ENCODE measurements at places on chromosomes 5 and 9.

- no peak for DNase-seq
Measured at GRCh38 chr5:54794135-54794975, 191.0 kb downstream of the ESM1 start.

- no peak for DNase-seq
Measured at GRCh38 chr5:161387121-161387520, 159.4 kb downstream of the GABRB2 start.

DNA sequence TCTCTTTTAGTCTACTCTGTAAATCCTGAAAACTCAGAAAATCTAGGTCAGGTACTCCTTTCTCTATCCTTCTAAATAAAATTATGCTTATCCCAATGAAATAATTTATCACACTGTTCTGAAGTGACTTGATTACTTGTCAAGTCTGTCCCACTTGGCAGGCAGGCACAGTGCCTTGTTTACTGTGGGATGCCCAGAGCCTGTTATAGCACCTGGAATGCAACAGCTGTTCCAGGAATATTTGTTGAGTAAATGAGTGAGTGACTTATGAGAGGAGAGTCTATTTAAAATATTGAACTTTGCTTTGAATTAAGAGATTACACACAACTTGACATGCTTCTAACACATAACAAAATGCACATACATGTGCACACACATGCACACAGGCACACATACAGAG, 130.0 kb downstream of the MPDZ start:
- DNase-seq: no peak

- DNase-seq: no peak
Measured at GRCh38 chr5:124231802-124232201, 514.6 kb downstream of the ZNF608 start.

- DNase-seq: no peak
Measured at GRCh38 chr9:98877311-98877710, 66.4 kb upstream of the COL15A1 start.

GRCh38 chr5:134527961-134528424, 2.5 kb downstream of the JADE2 start:
- DNase-seq: no peak

DNA sequence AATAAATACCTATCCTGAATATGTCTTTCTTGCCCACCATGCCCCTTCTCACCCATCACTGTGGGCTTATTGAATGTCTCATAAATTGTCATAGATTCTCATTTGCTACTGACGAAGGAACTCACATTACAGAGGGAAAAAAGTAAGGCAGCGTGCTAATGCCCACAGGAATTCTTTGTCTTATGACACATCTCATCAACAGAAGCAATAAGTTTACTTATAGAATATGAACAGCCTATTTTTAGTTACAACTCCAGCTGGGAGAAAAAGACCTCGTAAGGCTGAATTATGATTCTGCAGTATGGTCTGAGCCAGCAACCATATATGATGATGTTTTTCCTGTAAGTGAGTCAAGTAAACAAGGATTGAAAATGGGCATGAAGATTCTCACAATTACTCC, 22.4 kb upstream of the ATG10 start:
- no peak for DNase-seq

- no peak for DNase-seq
Measured at GRCh38 chr9:71908825-71909224, 2.2 kb downstream of the ABHD17B start.

DNA sequence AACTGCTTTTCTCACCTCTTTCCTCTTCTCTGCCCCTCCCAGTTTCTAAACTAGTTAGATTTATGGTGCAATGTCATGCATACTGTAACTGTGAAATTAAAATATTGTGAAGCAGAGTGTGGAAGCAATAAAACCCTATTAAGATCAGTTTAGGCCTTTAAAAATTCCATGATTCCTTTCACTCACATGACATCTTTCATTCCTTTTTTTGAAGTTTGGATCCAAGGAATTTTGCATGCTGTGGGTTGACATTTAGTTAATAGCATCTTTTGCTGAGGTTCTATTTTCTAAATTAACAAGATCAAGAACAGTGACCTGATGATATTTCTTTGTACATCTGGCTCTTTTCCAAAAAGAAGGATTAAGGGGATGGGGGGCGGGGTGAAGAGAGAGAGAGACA, 13.7 kb downstream of the FOXD1 start:
- no peak for DNase-seq

DNA sequence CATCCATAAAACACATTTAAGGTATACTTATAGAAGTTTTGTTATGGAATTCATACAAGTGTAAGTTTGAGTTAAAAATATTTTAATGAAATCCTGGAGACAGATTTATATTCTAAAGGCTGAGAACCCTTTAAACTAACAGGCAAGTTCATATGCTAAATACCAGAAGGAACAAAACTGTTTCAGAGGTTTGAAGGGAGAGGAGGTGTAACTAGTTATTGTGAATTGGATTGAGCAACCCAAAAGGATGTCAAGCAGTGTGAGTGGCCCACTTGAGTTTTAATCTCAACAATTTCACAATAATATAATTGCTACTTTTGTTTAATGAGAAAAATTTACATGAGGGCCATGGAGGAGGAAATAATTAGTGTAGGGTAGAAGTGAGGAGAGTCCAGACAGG, 348.5 kb upstream of the ACTBL2 start:
- no peak for DNase-seq

DNA sequence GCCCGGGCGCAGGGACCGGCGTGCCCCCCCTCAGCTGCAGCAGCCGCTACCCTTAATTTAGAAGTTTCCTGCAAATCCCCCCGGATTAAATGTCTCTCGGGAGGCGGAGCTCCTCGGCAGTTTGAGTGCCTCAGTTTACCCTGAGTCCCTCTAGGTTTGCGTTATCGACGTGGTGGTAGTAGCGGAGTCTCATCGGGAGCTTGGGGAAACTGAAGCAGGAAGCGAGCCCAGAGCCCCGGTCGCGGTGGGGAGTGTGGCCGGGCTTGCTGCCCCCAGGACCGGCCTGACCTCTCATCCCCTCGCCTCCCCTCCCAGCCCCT, 529 bp upstream of the TPM2 start:
- DNase-seq: no peak

- no peak for DNase-seq
Measured at GRCh38 chr9:37575921-37576721, at the start of gene FBXO10. Gene FBXO10, minus strand, starts transcription at chr9:37576380. Its CDS starts 34,612 bp downstream, at chr9:37541768.

DNA sequence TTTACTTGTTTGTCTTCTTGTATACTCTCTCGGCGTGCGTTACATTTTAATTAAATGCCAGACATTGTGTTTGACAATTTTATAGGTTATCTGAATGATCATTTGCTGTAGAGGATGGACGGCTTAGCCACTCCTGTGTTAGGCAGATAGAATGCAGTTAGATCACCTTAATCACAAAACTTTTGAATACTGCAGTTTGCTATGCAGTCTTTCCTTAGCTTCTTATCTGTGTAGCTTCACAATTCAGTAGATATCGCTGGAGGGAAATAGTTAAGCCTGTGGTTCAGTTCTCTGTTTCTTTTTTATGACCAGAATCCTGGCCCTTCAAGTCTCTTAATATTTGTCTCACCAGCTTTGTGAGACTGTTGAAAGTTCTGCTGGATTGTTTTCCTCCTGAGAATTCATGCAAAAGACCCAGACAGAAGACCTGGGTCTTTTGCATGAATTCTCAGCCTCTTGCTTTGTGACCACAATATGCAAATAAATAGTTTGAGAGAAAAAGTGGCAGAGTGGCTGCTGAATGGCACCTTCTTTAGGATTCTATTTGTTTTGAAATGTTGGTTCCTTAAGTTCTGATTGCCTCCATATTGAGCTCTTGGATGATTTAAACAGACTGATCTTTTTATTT, 40.2 kb downstream of the RASA1 start:
- peak; percentile 18 for DNase-seq

- DNase-seq: no peak
Measured at GRCh38 chr9:101026824-101027223, 1.7 kb upstream of the PLPPR1 start.

DNA sequence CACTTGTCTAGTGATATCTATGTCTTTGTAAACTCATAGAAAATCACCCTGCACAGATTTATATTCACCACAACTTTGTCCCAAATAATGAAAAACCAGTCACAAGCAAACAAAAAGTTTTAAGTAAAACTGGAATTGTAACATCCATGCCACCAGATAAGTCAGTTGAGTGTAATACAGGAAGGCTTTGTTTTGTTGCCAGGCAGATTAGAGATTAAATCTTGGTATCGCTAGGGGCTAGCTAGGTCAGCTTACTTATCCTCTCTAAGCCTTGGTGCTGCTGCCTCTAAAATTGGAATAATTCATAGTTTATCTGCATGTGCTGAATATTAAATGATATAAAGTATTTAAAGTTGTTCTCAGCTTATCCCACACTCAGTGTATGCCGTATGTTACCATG, 1062.5 kb downstream of the CDH9 start:
- DNase-seq: no peak

DNA sequence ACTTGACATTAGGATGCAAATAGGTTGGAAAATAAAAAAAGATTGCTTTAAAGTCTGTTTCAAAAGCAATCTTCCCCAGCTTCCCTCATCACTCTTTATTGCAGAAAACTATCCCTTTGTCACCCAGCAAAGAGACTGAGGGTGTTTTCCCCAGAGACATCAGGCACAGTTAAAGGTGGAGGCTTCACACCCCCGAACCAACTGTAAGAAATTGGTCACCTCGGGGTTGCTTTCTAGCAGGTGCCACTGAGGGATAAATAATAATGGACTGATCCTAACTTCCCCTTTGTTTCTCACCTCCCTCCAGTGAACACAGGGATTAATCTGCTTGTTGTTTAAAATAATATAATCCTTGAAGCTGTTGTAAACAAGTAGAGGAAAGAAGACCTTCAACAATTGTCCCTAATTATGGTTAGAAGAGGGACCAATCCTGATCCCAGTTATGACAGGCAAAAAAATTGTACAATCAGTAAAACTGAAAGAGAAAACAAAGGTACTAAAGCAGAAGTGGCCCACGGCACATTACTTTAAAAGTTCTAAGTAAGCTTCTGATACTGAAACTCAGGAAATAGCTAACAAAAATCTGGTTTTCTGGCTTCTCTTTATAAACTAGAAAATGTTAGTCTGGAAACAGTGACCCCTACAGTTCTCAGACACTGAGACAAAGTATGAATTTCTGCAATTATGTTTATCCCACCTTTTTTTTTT, 6.6 kb upstream of the PCSK1 start:
- peak; percentile 71 for DNase-seq

DNA sequence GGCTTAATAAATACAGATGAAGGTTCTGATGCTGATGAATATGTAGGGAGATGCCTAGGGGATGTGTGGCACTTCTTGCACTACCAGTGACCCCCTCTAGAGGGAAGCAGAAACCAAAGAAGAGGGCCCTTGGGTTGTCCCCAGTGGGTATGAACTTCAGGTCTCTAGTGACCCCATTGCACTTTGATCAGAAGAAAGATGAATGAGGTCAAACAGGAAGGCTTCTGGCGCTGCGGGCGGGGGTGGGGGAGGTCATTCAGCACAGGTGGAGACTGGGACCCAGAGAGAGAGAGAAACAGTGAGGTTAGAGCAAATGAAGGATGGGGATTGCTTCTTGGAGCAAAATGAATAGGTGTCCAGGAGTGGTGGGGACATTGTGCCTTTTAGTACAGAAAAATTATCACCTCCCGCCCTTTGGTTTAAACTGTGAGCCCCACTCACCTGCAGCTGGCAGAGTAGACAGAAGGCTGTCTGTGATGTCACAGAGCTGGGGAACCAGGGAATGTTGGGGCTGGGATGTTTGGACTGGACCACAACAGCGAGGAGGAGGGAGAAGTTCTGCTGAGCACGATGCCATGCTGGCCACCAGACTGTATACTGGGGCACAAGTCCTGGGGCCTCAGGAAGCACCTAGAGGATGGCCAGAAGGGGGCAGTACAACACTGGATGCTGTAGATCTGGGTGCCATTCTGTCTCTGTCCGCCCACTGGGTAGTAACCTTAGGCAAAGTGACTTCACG, at the start of gene TEX48:
Gene TEX48, minus strand, starts transcription at position 599 of the 739 bp plus-strand sequence. CDS start 10,469 bp downstream, outside the sequence.
- peak; percentile 62 for DNase-seq

GRCh38 chr9:13759551-13759950, 480.1 kb upstream of the MPDZ start:
- no peak for DNase-seq

DNA sequence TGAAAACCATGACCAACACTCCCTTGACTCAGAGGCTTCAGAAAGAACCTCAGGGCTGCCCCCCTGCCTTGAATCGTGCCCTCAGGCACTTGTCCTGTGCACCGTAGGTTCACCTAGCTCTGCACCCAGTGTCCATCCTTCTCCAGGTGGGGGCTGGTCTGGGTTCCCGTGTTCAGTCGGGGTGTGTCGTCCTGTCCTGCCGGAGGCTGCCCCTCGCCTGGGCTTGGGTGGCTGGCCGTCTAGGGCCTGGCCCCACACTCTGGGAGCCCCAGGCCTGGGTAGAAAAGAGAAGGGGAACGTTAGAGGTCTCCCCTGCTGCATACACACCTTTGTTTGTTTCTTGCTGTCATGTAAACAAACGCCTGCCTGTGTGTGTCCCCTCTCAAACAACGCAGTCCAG, 29.3 kb downstream of the CATSPER3 start:
- no peak for DNase-seq

DNA sequence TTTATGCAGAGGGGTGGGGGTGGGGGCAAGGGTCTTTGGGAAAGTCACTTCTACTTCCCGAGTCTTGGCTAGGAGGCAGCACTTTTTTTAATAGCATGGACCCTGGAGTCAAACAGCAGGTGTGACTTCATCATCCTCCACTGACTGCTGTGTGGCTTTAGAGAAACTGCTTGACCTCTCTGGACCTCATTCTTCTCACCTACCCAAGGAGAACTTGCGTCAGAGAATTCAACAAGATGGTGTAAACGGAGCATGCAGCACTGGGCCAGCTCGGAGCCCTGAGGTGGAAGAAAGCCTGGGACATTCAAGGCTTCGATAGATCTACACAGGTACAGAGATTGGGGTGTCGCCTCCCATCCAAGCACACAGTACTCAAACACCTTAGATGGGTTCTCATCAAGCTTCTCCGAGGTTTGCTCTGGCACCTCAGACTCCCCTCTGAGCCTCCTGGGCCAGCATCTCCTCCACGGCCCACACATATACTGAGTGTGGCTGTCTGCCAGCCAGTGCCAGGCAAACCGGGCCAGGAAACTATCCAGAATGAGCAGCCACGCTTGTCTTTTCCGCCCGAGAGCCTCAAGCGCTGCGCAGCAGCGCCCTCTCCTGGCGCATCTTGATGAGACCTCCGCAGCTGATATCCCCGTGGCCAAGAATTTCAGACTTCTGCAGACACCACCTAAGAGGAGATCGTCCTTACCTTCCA, 4.6 kb upstream of the SLC25A48 start:
- DNase-seq: no peak

GRCh38 chr5:172490514-172491461, 36.5 kb upstream of the SH3PXD2B start:
- no peak for DNase-seq

DNA sequence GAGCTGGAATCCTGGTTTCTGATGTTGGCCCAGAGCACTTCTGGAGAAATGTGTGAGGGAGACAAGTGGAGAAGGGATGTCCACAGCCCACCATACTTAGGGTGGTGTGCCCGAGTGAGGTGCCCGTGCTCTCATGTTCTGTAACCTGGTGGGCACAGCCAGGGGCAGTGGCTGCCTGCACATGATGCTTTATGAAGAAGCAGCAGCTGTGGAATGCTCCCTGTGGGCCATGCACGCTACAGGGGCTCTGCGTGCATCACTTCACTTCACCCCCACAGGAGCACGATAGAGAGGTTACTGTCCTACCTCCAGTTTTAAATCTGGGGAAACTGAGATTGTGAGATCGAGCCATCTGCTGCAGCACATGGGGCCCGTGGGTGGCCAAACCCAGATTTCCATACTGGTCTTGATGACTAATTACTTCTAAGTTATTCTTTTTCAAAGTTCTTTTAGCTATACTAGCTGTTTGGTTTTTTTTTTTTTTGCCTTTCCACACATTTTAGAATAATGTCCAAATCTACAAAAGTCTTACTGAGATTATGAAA, 441.6 kb downstream of the GADD45G start:
- DNase-seq: no peak

All from GM12864 (cell line).